NCI-H526 treated with DMSO at 0.1 percent for 48 hours (cell line): ENCODE measurements at places on chromosomes 12 and 14.

GRCh38 chr12:52437508-52437907 lies 3.3 kb upstream of the KRT75 start:
- DNase-seq: no peak

DNA sequence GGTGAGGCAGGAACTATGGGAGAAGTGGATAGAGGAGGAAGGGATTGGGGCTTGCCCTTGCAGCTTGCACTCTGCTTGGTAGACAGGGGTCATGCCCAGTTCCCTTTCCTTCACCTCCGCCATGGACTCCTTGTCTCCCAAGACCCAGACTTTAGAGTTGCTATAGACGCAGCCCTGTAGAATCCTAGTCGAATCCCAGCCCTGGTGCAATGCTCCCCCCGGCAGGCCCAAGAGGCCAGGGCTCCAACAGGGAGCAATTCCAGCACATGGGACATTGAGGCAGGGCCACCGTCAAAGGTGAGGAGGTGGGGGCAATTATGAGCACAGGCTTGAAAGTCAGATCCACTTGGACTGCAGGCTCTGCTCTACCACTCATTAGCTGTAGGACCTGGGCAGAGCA lies 29.5 kb upstream of the BCDIN3D start:
- DNase-seq: no peak

- DNase-seq: no peak
These were observed 17.5 kb downstream of the YY1 start for GRCh38 chr14:100256339-100256895.

GRCh38 chr14:75660238-75660629 lies 442 bp downstream of the ERG28 start:
- no peak for DNase-seq

GRCh38 chr14:70108419-70108818 lies 80.3 kb downstream of the SLC8A3 start:
- no peak for DNase-seq

GRCh38 chr14:96586056-96586455 lies 83.9 kb downstream of the PAPOLA start:
- no peak for DNase-seq

GRCh38 chr12:60138526-60138925 lies 542.7 kb downstream of the SLC16A7 start:
- no peak for DNase-seq

DNA sequence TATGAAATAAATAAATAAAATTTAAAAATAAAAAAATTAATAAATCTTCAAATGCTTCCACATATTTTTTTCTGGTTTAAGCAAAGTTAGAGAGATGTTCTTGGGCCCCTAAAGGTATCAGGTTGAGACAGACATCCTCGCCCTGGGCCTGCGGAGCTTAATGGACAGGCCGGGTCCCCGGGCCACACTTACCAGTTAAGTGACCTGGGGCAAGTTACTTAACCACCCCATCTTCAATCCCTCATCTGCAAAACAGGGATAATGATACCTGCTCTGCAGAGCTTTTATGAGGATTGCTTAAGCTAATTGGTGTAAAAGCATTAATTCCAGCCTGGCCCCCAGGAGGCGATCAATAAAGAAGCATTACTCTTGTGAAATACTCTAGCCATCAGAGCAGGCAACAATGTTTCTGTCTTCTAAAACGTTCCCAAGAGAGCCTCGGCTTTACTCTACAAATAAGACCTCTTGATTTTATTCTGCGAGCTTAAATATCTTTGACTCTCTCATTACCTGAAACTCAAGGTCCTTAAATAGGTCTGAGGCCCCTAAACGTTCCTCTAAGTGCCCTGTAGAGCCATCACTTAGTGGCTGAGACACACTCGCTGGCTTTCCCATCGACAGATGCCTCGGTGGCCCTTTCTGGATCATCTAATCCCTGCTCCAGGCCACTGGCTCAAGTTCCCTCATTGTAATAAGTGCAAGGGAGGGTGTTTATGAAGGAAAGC lies 81.1 kb upstream of the DIO3 start:
- DNase-seq: no peak
